ENCODE measurements at places on chromosomes 6 and 20.

DNA sequence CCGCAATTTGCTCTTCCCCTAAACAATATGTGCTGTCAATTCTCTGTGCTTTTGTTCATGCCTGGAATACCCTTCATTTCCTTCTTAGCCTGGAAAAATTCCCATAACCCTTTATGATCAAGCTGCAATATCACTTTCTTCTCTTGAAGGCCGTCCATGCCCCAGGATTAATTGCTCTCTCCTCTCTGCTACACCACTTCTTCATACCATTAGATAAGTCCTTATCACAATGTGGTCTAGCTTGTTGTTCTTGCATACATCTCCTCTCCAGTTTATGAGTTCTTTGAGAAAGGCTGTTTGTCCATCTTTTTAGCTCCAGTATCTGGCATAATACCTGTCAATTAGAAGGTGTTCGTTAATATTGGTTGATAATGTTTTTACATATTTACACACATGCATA, 111.2 kb upstream of the SAMD5 start:
- DNase-seq, result no peak

GRCh38 chr6:10595731-10596664, 74.8 kb downstream of the GCNT2 start:
- DNase-seq, result no peak

DNA sequence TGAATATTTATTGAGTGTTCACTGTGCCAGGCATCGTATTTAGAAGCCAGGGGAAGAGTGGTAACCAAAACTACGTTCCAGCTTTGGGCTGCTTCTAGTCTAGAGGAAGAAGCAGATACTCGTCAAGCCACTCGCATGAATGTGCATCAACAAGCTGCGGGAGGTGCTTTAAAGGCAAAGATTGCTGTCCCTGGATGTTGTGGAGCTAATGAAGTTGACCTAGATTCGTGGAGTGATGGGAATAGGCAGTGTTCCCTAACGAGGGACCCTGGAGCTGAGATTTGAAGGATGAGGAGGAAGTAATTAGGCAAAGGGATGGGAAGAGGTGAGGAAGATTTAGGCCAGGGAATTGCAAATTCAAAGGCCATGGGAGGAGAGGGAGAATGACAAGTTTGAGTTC, 118.9 kb downstream of the TMEM170B start:
- no peak for DNase-seq

DNA sequence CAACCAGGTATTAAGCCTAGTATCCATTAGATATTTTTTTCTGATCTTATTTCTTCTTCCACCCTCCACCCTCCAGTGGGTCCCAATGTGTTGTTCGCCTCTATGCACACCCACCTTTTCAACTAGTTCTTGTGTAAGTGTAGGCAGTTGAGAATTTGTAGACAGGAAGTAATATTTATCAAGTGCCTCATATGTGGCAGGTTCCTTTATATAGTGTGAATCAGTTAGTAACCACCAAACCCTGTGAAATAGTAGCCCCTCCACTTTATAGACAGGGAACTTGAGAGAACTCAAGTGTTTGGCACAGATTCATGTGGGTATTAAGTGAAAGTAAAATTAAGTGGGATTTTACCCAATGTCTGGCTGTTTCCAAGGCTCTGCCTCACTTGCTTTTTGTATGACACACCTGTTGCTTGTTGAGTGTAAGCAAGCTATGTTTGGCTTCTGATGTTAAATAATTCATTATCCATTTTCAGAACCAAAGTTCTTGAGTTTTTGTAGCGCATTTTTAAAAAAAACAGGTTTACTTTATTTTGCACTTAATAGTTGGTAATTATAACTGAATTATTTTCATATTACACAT, 24.8 kb downstream of the AFDN start:
- DNase-seq, result no peak

DNA sequence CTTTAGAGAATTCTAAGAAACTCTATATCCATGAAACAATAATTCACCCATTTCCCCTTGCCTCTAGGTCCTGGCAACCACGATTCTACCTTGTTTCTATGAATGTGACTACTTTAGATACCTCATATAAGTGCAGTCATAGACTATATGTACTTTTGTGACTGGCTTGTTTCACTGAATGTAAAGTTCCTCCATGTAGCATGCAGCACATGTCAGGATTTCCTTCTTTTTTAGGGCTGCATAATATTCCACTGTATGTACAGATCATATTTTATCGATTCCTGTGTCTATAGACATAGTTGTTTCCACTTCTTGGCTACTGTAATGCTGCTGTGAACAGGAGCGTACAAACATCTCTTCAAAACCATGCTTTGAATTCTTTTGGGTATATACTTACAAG, 11.7 kb downstream of the EEF1E1 start:
- no peak for DNase-seq

- DNase-seq, result no peak
Observed at GRCh38 chr20:43904827-43905177, 9.8 kb upstream of the TOX2 start.
